D721Med (cell line): ENCODE measurements at places on chromosomes 16 and 17.

GRCh38 chr17:63460018-63460417, 13.9 kb upstream of the CYB561 start:
- no peak for DNase-seq

DNA sequence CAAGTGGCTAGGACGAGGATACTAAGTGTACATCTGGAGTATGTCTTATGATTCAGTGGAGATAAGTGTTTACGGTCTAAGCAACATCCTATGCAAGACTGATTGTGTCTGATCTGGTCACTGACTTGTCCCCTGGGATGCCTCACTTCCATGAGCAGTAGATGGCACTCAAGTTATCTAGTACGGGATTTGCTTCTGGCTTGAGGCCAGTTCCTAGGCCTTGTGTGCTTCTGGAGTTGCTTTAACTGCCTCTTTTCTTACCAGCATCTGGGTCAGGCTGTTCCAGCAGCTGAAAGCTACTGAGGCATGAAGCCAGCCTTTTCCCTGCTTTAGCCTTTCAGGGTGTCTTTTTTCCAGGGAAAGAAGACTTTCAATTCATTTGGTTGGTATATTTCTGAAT, 23.0 kb downstream of the SUPT6H start:
- DNase-seq: no peak

- DNase-seq: no peak
Measured at GRCh38 chr16:63005356-63005755, 969.1 kb upstream of the CDH8 start.

DNA sequence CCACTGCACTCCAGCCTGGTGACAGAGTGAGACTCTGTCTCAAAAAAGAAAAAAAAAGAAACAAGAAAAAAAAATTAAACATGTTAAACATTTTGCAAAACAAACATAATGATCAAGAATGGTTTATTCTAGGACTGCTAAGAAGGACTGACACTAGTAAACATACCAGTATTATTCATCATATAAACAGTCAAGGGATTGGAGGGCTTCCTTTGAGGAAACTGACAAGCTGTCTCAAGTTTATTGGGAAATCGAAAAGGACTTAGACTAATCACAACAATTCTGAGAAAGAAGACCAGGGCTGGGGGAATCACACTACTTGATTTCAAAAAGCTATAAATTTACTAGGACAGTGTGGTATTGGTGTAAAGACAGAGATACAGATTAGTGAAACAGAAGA, 75.5 kb downstream of the MYH10 start:
- DNase-seq: no peak

- DNase-seq: no peak
Measured at GRCh38 chr17:54348234-54348633, 525.5 kb downstream of the KIF2B start.

DNA sequence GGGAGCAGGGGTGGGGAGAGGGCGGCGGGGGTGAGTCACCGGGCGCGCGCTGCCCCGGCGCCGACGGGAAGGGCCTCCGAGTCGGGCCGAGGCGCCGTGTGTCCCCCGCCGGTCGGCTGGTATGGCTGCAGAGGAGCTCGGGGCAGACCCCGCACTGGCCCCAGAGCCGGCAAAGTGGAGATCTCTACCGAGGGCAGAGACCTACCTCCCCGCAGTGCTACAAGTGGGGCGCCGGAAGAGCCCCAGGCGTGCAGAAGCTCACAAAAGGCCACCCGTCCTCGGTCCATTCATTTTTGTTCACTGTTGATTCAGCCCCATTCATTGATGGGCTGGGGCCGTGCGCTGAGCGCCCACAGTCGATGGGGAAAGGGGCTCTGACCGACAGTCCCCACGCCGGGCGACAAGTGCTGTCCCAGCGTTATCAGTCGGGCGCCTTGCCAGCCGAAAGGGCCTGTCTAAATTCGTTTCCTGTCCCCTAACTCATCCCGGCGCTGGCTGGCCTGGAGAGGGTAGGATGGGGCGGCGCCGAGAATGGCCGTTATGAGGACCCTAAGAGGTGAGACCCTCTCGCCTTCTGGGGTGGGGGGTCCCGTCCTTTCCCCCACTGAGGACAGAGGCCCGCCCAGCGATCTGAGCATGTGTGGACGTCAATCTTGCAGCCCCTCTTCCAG, 709 bp upstream of the ENO3 start:
- no peak for DNase-seq

- DNase-seq: no peak
Measured at GRCh38 chr17:9205520-9206409, 184.5 kb downstream of the NTN1 start.

GRCh38 chr16:1427473-1428461, 3.1 kb upstream of the PERCC1 start:
- no peak for DNase-seq

- DNase-seq: no peak
Measured at GRCh38 chr17:60585887-60586286, 14.1 kb upstream of the PPM1D start.

GRCh38 chr16:69056421-69056820, 49.0 kb upstream of the HAS3 start:
- DNase-seq: no peak

DNA sequence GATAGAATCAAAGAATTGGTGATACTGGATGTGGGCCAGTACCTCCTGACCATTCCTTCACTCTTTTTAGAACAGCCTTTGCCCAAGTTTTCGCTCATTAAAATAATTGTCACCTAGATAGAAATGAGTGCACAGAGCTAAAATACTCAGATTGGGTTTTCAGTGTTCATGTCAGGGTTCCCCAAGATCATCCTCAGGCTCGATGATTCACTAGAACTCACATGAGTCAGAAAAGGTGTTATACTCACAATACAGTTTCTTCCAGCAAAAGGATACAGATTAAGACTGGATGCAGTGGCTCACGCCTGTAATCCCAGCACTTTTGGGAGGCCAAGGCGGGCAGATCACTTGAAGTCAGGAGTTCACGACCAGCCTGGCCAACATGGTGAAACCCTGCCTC, 19.9 kb downstream of the ERCC4 start:
- DNase-seq: no peak

- DNase-seq: no peak
Measured at GRCh38 chr17:11535231-11535630, 63.0 kb upstream of the DNAH9 start.

DNA sequence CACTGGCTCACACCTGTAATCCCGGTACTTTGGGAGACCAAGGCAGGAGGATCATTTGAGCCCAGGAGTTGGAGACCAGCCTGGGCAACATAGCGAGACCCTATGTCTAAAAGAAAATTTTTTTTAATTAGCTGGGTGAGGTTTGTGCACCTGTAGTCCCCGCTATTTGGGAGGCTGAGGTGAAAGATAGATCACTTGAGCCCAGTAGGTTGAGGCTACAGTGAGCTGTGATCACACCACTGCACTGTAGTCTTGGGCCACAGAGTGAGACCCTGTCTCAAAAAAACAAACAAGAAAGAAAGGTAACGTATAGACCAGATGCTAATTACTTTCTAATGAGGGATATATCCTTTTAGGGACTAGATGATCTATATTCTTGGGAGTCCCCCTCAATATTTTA, 8.1 kb downstream of the NOL11 start:
- no peak for DNase-seq

DNA sequence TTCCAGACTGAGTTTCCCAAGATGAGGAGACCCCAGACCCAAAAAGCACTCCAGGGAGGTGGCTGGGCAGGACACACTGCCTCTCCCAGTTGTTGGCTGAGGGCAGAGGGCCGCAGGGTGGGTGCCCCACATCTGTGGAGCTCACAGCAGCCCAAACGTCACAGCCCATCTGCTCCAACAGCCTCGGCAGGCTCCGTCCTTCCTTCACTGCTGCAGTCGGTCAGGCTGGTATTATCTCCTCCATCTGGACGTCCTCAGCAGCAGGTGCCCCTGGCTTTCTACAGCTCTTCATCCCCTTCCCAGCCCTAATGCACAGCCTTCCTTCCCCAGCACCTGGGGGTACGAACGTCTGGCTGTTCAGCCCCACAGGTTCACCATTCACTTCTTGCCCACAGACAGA, 55.2 kb downstream of the PRMT7 start:
- DNase-seq: peak; percentile 47

DNA sequence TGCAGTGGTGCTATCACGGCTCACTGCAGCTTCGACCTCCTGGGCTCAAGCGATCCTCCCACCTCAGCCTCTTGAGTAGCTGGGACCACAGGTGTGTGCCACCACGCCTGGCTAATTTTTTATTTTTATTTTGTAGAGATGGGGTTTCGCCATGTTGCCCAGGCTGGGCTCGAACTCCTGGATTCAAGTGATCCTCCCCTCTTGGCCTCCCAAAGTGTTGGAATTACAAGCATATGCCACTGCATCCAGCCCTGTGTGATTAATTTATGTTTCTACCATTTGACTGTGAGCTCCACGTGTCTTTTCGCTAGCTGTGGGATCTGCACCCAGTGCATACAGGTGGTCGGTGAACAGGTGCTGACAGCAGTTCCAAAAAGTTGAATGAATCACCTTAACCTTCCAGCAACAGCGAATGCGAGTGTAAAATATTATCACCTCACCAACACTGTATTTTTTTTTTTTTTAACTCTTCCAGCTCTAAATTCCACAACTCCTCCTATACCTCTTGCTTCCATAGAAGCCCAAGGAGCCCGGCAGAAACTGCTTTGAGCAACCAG, 484 bp upstream of the NUDT7 start:
- no peak for DNase-seq

GRCh38 chr16:72974142-72974769, 73.7 kb downstream of the ZFHX3 start:
- DNase-seq: no peak

GRCh38 chr16:797120-797420, 3.5 kb downstream of the GNG13 start:
- DNase-seq: no peak

DNA sequence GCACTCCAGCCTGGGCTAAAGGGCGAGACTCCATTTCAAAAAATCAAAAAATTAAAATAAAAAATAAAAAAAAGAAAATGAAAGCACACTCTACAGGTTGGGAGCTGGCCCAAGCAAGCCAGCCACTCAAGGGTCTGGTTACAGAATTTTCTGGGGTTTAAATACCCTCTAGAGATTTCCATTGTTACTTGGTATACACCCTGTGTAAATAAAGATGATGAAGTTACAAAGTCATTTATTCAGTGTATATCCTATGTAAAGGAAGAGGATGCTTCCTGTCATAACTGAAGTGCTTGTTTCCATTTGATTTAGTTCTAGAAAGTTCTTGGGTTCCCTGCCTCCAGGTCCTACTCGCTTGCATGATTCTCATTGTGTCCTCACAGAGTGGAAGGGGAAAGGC, 79.9 kb upstream of the C17orf78 start:
- no peak for DNase-seq

DNA sequence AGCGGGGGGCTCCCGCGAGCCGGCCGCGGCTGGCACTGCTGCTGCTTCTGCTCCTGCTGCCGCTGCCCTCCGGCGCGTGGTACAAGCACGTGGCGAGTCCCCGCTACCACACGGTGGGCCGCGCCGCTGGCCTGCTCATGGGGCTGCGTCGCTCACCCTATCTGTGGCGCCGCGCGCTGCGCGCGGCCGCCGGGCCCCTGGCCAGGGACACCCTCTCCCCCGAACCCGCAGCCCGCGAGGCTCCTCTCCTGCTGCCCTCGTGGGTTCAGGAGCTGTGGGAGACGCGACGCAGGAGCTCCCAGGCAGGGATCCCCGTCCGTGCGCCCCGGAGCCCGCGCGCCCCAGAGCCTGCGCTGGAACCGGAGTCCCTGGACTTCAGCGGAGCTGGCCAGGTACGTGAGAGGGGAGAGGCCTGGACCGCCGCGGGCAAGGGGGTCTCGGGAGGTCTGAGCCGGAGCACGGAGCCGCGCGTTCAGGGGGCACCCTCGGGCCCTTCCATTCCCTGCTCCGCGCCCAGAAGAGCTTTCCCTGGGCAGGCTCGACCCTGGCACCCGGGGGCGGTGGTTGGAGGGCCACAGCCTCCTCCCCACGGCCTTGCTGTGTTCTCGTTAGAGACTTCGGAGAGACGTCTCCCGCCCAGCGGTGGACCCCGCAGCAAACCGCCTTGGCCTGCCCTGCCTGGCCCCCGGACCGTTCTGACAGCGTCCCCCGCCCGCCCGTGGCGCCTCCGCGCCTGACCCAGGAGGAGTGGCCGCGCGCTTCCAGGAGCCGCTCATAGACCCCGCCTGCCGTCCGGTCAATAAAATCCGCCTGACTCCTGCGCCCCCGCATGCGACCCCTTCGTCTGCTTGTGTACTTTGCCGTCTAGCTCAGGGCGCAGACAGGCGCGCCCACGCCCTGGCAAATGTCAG, 591 bp downstream of the NPW start:
- DNase-seq: no peak

DNA sequence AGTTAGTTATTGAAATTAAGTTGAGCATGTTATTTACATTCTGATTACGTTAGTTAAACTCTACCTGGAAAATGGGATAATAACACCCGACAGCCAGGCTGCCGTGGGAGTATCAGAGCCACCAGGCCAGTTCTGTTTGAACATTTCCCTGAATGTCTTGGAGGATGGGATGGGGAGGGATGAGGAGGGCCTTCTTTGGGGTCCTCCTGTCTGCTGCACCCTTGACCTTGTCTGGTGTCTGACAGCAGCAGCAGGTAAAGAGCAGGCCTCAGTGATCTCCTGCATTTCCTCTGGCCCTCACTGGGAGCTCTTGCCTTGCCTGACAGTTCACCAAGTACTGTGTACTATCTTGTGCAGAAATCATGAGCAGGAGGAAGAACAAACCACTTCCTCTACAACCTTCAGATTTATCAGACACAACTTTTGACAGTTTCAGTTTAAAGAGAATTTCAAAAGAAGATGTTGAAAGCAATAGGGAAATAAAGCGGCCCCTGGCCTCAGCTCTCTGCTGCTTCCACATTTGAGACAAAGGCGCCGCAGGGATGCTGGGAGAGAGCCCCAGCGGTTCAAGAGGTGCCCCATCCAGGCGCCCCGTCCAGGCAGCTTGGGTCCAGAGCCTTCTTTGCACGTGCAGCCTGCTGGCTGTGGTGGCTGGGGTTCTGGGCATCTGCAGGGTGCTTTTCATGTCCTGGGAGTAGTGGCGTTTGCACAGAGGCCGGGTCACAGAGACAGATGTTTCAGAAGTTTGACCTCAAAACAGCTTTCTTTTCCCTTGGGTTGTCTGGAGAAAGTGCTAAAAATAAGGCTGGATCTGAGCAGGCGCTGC, 25.3 kb downstream of the CMIP start:
- DNase-seq: no peak

DNA sequence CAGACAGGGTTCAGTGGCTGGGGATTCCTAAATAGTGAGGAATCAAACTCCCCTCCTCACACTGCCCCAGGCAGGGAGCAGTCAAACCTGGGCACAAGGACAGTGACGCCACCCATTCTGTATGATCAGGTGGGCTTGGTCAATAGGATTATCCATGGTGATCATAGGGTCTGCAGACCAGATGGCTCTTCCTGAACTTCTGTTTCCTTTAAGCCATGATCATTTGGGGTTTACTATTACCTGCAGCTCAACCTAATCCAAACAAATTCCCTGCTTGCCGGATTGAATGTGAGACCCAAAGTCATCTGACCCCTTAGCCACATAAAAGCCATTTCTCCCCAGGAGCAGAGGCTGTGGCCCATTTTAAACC, 54.3 kb downstream of the PLXDC1 start:
- no peak for DNase-seq

GRCh38 chr16:64047207-64047606, 1074.7 kb downstream of the CDH11 start:
- DNase-seq: no peak
